GM12891 (cell line): ENCODE measurements at places on chromosomes 5 and 9.

- no peak for DNase-seq
These were observed 112.7 kb upstream of the ITGA1 start for GRCh38 chr5:52674815-52675545.

GRCh38 chr9:135066291-135066690, 21.2 kb upstream of the OLFM1 start:
- no peak for DNase-seq

GRCh38 chr5:66860199-66860975, 264.2 kb downstream of the MAST4 start:
- DNase-seq: no peak

DNA sequence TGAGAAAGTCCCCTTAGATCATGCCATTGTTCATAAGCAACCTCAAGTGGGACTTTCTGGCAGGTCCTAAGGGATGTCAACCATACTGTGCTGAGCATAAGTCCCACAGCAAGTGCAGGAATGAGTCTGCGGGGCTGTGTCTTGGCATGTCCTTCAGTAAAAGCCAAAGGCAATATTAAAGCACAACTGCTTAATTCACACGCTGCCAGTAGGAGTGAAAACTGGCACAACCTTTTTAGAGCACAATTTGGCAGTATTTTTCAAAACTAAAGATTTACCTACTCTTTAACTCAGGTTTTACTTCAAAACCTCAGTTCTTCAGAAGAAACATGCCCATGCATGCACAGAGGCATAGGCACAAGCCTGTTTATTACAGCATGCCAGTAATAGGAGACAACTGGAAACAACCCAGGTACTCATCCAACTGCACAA, 24.4 kb upstream of the SMAD5 start:
- DNase-seq: no peak

DNA sequence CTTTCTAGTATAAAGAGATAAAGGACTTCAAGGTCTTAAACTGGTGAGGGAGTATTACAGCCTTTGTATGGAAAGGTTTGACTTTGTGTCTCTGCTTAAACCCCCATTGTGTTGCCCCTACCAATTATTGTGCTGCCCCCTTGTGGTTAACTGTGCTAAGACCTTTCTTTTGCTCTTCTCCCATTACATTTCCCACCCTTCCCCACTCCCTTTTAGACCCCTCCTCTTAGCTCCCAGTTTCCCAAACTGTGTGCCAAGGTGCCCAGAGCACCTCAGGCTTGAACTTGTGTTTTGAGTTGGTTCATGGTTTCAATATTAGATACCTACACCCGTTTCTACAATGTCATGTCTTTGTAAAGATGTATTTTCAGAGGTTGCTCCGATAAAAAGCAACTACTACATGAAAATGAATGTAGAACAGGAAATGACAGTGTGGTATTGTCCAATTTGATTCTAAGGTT, 2.9 kb downstream of the JAK2 start:
- DNase-seq: no peak

GRCh38 chr5:170171811-170172210, 61.0 kb upstream of the C5orf58 start:
- no peak for DNase-seq

DNA sequence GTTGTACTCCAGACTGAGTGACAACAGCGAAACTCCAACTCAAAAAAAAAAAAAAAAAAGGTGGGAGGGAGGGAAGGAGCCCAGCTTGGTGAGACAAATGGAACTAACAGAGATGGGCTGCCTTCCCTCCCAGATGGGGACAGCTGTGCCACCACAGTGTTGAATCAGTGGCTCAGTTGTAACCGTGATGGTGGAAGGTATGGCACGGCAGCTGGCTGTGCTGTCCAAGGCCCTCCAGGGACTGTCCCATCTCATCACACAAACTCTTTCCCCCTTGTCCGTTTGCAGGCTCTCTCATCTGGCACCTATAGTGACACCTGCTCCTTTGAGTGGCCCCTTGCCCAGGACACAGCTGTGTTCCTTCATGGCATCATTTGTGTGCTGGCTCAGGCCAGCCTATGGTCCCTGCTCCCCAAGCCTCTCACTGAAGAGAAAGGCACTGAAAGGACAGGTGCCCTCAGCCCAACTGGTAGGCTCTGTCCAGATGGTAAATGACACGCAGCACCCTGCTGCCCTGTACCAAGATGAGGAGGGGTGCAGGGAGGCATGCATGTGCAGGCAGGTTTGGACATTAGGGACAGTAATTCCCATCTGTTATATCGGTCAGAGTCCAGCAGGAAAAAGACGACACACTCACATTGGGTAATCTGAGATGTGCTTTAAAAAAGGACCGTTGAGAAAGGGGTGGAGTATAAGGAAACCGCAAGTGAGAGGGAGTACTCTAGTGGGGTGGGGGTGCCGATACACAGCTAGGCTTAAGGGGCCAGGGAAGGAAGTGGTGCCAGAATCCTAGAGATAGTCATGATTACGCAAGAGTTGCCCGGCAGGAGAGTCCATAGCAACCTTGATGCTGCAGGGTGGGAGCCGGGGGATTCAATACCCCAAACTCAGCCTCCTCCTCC, 4.3 kb downstream of the SMIM33 start:
- DNase-seq: no peak

- DNase-seq: no peak
These were observed 6.7 kb upstream of the PDE6A start for GRCh38 chr5:149951138-149951749.

GRCh38 chr5:149114403-149115312, 26.6 kb upstream of the ABLIM3 start:
- no peak for DNase-seq
